ENCODE measurements at places on chromosomes 4 and X. TPM values are rescaled to one million over a fixed set of nuclear protein-coding genes. Genes with fewer than 3 reads are reported as not detected.

Gene SLC10A3
- 36.2 TPM for total RNA-seq

Gene PDCL2
- not detected for total RNA-seq

Gene C1QTNF7
- 0.72 TPM for total RNA-seq

Gene SUPT20HL1
- total RNA-seq = not detected

Gene PRDM5
- 39.4 TPM for total RNA-seq

Gene SLC4A4
- total RNA-seq = 24.8 TPM

Gene TMEM35A
- total RNA-seq = 1.5 TPM

Gene NPY1R
- under 0.01 TPM for total RNA-seq

All from osteoblast (primary cell).